ENCODE measurements at places on chromosomes 5 and 9.

- no peak for DNase-seq
Observed at GRCh38 chr5:79697222-79698170, 7.9 kb downstream of the CMYA5 start.

DNA sequence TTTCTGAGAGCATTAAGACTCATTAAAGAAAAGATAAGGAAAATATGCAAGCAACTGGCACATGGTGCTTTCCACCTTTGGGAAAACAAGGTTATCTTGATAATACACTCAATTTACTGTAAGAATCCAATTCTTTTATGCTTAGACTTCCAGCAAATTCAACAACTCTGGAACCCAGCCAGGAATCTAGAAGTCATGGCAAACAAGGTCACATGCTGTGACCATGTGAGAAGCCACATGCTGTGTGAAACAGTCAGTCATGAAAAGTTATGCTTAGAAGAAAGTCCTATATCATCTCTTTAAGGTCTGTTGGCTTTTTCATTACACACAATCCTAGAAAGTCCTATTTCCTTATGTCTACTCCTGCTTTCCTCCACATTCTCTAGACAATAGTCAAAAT, 581.8 kb upstream of the C9orf72 start:
- no peak for DNase-seq

DNA sequence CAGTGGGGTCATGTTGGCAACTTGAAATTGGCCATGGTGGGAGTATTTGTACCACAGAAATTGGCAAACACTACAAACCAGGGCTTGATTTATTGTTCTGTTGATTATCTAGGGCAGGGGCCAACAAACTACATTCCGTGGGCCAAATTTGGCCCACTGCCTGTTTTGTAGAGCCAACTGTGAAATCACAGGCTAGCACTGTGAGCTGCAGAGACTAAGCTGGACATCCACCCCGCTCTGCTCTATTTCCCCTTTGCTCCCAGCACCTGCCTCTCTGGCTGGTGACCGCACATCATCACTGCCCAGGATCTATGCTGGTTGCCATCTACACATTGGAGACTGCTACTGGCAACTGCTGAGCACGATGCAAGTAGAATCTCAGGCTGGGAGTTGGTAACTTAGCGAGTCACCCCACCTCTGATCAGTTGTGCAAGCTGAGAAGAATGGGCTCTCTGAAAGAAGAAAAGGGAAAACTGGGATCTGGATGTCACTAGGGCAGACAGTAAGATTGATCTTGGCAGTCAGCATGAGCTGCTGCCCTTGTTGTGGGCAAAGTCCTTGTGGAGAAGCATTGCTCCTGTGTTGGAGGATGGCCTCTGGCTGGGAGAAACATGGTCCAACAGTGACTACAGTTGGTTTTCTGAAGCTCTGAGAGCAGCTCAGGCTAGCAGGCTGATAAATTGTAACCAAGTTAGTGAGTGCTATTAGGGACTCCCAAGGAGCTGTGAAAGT, 144.7 kb upstream of the RAD23B start:
- DNase-seq: no peak

DNA sequence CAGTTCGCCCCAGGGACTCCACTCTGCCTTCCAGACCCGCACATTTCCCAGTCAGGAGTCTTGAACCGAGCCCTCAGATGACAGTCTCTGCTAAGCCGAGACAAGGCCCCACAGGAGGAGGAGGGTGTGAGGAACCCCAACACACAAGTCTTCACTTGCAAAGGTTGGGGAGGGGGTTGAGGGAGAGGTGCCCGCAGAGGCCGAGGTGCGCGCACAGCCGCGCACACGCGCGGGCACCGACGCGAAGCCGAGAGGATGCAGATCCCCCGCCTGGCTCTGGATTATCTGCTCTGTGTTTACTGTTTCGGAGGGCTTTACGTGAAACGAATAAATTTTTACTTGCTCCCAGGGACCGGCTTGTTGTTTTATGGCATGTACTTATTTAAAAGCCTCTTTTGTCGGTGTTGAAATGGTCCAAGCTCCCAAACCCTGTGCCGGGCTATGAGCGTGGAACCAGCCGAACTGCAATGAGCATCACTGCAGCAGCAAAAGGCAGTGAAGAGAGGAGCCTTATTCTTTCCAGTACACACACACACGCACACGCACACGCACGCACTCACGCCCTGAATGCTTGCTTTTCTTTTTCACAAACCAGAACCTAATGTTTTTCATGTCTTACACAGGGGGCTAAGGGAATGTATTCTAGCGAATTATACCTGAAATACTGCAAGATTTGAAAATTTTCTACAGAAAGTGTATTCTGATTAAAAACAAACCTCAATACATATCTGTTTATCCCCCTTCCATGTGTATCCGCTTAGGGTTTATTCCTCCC, 297.7 kb downstream of the PARP8 start:
- DNase-seq: no peak

- DNase-seq: no peak
Observed at GRCh38 chr9:127096208-127096607, 26.2 kb downstream of the ANGPTL2 start.

DNA sequence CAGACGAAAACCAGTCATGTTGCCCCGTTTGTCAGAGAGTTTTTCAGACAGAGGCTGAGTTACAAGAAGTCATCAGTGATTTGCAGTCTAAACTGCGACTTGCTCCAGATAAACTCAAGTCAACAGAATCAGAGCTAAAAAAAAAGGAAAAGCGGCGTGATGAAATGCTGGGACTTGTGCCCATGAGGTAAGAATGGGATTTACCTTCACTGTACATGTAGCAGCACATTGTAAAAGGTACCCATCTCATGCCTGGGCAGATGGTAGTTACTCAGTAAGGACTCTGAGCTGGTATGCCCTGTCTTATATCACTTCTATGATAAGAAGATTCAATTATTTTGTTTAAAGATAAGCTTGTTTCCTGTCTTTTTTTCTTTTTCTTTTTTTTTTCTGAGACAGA, 38.8 kb downstream of the RAD50 start:
- no peak for DNase-seq

GRCh38 chr5:172086194-172086975, 79.9 kb upstream of the FBXW11 start:
- no peak for DNase-seq

DNA sequence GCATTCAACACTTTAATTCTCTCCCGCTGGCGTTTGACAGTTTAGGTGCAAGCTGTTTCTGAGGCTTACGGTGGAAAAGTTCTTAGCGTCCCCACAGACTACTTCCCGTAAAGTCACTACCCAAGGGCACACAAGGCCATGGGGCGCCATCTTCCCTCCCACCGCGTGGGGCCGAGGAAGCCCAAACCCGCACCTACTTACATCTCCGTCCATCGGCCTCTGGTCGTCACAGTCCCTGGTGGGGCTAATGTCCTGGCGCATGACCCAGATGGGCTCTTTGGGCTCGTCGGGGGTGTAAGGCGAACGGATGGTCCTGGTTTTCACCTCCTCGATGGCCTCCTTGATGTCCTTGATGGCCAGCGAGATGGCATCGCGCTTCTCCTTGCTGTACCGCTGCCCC, 156.4 kb downstream of the APBA1 start:
- DNase-seq: no peak

- DNase-seq: no peak
Observed at GRCh38 chr5:55232271-55232984, 980 bp downstream of the CCNO start.

GRCh38 chr5:96885518-96886338, 9.4 kb downstream of the ERAP2 start:
- DNase-seq: no peak

All from stimulated activated CD4-positive, alpha-beta T cell treated with anti-CD3 and anti-CD28 coated beads, TNF-alpha, amount 100 ng/mL, for 1 hour (primary cell).